ENCODE measurements at places on chromosomes 4 and X. TPM values are rescaled to one million over a fixed set of nuclear protein-coding genes. Genes with fewer than 3 reads are reported as not detected.

The PPBP gene
- total RNA-seq, result 2.0 TPM

GRCh38 chr4:40299811-40300292 is 35.3 kb upstream of the CHRNA9 start:
- H3K27ac ChIP-seq, result no peak overlapping the region
- no peak for DNase-seq
- no peaks in the 10 kb centered on the region for H3K36me3 ChIP-seq
- H3K4me1 ChIP-seq, result no peaks in the 10 kb centered on the region
- H3K27me3 ChIP-seq, result no peaks in the 10 kb centered on the region
- no peak overlapping the region for H3K4me3 ChIP-seq

DNA sequence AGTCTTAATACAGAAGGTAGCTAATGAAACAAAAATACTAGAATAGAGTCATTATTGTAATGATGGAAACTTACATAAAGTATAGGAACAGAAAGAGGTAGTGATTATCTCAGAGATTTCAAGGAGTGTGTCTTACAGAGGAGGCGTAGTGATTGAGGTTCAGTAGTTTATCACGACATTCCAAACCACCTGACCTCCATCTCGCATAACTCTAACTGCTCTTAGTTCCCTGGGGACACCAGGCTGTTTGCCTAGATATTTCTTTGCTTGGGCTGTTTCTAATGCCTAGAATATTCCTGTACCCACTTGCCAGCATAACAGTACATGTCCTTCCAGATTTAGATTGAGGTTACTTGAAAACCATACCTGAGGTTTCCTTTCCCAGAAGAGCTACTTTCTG is 29.1 kb downstream of the STAG2 start:
- no peak overlapping the region for H3K27ac ChIP-seq
- no peaks in the 10 kb centered on the region for H3K27me3 ChIP-seq
- no peak for DNase-seq
- no peak overlapping the region for H3K4me3 ChIP-seq
- H3K36me3 ChIP-seq, result no peaks in the 10 kb centered on the region
- no peaks in the 10 kb centered on the region for H3K4me1 ChIP-seq

- no peaks in the 10 kb centered on the region for H3K27me3 ChIP-seq
- no peak overlapping the region for H3K27ac ChIP-seq
- H3K4me1 ChIP-seq, result no peaks in the 10 kb centered on the region
- H3K36me3 ChIP-seq, result no peaks in the 10 kb centered on the region
- no peak for DNase-seq
- no peak overlapping the region for H3K4me3 ChIP-seq
Observed at GRCh38 chrX:10125248-10125615, 31.5 kb upstream of the CLCN4 start.

- H3K4me1 ChIP-seq, result no peaks in the 10 kb centered on the region
- no peak for DNase-seq
- H3K36me3 ChIP-seq, result no peaks in the 10 kb centered on the region
- H3K27me3 ChIP-seq, result peaks cover 24% of the 10 kb centered on the region
- H3K4me3 ChIP-seq, result no peak overlapping the region
Observed at GRCh38 chrX:18931972-18932371, 51.9 kb downstream of the PHKA2 start.

GRCh38 chrX:6225911-6226595 is 2.6 kb downstream of the NLGN4X start:
- H3K27ac ChIP-seq, result no peak overlapping the region
- no peaks in the 10 kb centered on the region for H3K36me3 ChIP-seq
- peak overlapping the region; percentile 9 for H3K4me3 ChIP-seq
- H3K27me3 ChIP-seq, result peaks cover 36% of the 10 kb centered on the region
- no peak for DNase-seq

DNA sequence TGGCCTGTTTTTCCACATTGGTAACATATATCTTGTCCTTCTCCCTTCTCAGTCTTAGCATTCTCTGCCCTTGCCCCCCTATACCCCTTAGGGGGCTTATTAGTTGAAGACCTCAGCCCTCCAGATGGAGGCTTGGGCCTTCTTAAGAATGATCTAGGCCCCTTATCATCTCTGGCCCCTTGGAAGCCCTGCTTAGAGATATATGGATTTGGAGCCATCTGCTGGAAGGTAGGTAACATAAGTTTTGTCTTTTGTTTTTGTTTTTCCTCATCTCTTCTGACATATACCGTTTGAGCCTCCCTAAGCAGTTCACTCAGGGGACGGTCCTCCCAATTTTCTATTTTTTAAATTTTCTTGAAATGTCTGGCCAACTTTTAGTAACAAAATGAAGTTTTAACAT is 48.3 kb upstream of the NAP1L2 start:
- no peak for DNase-seq
- H3K27ac ChIP-seq, result no peak overlapping the region
- H3K4me3 ChIP-seq, result no peak overlapping the region
- no peaks in the 10 kb centered on the region for H3K36me3 ChIP-seq

GRCh38 chr4:22196551-22196950 is 248.0 kb upstream of the KCNIP4 start:
- no peaks in the 10 kb centered on the region for H3K36me3 ChIP-seq
- H3K27ac ChIP-seq, result no peak overlapping the region
- H3K4me3 ChIP-seq, result no peak overlapping the region
- DNase-seq, result no peak
- H3K4me1 ChIP-seq, result no peaks in the 10 kb centered on the region

- DNase-seq, result no peak
- H3K36me3 ChIP-seq, result no peaks in the 10 kb centered on the region
- H3K4me1 ChIP-seq, result no peaks in the 10 kb centered on the region
- no peaks in the 10 kb centered on the region for H3K27me3 ChIP-seq
Observed at GRCh38 chr4:77151241-77151640, 5.8 kb upstream of the CCNG2 start.

The MBNL3 gene
- total RNA-seq, result 7.5 TPM

The HSFX1 gene
- 1.3 TPM for total RNA-seq

Data from breast epithelium (tissue), 4 donors.